ENCODE measurements at places on chromosomes 4 and X.

GRCh38 chr4:4800646-4801408, 58.6 kb upstream of the MSX1 start:
- peak; percentile 78 for DNase-seq

DNA sequence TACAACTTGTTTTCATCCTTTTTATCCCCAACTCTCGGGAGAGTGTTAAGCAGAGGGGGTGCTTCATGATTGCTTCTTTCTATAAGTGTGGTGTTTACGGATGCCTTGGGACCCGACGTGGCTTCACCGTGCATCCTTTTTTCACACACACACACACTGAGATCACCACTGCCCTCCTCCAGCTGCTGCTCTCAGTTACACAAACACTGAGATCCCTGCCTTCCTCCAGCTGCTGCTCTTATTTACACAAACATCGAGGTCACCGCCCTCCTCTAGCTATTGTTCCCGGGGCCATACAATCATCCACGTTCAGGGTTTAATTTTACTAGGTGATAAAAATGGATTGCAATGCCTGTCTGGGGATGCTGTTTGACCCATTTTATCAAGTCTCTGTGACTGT, 155.4 kb upstream of the FAM9B start:
- no peak for DNase-seq

DNA sequence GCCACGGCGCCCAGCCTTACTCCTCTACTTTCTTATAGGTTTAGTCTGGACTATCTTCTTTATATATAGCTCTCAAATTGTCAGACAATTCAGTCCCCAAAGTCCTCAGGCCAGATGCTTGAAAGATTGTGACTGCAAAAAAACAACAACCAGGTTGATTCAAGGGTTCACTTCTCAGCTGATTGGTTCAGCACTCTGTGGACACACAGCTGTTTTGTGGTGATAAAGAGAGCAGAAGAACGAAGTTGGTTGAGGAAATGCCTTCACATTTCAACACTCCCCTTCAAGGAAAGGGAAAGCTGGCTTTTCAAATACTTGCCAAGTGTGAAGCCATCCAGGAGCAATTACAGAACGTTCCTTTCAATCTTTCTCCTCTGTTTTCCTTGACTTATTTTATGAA, 166.8 kb downstream of the SHROOM3 start:
- peak; percentile 81 for DNase-seq

DNA sequence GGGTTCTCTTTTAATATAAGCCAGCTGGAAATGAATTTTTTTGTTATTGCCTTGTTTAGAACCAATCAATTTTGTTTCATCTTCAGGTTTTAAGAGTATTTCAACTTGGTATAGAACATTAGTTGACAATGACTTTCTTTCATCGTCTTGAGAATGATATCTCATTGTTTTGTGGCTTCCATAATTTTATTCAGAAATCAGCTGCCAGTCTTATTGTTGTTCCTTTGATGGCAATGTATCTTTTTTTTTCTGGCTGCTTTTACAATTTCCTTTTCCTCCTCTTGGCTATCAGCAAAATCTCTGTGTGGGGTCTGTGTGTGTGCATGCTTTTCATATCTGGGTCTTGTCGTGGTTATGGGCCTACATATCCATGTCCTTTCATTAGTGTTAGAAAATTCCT, 1536.4 kb upstream of the TENM3 start:
- no peak for DNase-seq

- DNase-seq: peak; percentile 28
These were observed 139.5 kb downstream of the PDGFRA start for GRCh38 chr4:54368281-54369265.

DNA sequence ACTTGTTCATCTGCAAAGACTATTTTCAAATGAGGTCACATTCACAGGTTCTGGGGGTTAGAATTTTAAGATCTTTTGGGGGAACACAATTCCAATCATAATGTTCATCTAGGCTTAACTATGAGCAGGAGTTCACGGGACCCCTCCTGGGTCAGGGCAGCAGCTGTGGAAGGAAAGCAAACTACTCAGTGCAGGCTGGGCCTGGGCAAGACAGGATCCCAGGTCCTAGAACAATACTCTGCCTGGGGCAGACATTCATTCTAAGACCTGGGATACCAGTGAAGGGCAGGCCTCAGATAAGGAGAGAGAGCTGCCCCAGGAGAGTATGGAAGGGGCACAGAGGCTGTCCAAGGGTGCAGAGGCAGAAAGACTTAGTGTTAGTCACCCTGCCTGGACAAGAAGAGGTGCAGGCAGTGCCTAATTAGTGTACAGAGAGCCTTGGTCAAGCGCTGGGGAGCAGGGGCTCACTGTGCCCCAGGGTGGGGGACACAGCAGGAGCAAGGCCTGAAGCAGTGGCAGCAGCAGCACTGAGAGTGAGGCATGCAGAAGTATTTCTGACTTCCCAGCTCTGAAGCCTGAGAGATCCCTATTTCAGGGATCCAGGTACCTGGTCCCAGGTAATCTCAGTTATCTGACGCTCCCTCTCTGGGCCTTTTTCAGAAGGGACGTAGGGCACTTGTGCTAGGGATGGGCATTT, 123.0 kb upstream of the MAMLD1 start:
- no peak for DNase-seq

DNA sequence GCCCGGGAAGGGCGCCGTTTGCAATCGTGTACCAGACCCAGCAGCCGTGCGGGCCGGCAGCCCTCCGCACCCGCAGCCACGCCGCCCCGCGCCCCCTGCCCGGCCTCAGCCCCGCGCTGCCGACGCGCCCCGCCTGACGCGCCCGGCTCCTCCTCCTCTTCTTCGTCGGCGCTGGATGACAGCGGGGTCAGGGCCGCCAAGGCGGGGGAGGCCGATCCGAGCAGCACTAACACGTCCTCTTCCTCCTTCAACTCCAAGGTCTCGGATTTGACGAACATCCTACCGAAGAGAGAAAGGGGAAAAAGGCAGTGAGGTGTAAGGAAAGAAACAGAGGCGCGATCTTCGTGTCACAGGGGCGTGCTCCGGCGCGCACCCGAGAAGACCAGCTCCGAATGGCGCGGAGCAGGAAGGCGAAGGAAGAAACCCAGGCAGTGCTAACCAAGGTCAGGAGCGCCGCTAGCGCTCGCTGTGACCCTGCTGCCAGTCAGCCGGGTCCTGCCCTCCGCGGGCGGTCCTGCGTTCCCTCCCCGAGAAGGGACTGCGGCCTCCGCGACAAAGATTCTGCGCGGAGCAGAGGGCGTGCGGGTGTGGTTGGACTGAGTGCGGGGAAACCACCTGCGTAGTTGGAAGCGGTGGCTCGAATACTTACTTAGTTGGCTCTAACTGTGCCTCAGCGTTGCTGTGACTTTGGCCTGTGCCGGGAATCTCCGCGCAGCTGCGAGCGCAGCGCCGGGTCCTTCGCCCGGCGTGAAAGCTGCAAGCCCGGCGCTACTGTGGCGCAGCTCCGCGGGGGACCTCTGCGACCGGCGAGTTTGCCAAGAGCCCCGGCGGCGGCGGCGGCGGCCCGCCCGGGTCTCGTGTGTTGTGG, 548 bp downstream of the NEUROG2 start:
- peak; percentile 41 for DNase-seq

DNA sequence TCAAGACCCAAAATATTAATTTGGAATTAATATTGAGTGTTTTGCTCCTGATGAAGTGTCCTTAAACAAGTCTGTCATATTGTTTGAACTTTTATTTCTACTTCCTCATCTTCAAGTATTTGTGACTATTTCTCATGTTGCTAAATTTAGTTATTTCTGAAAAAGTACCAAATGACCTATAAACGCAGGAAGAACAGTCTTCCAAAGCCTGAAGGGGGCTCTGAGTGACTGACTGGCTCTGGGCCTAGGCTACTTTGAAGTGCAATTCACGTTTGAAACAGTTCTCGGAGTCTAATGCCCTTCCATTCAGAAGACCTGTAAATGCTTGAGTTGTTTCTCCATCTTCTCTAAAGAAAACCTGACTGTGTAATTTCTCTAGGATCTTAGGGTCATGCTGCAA, 26.5 kb downstream of the GALNT7 start:
- no peak for DNase-seq

DNA sequence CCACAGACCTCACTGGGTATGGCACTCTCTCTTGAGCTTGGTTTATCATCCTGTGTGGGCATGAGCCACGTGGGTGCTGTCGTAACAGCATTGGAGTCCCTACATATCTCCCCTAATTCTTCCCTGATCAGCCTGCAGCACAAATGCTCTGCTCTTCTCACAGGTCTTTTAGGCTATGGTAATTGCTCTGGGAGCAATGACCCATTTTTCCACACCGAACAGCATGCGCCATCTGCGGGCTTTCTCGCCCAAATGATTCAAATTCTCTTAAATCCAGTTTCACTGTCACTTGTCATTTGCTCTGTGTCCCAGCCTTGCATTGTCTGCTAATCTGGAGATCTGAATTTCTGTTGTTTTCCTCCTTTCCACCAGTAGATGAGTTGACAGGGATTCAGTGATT, 48.9 kb upstream of the GATB start:
- DNase-seq: no peak
